Activated T-helper 1 cell treated with anti-CD3 and anti-CD28 coated beads, Interleukin-12 subunit alpha, Interleukin-12 subunit beta, Interleukin-2, Interleukin-4 antibody, amounts not matched to agents 30 ng/mL and 10 ng/mL and 1 ng/mL, durations not matched to agents 14 hours and 24 hours and 36 hours (primary cell): ENCODE measurements at places on chromosomes 16 and 17.

- H3K36me3 ChIP-seq = peaks cover 43% of the 10 kb centered on the region
- no peak overlapping the region for H3K4me3 ChIP-seq
- no peak for DNase-seq
These were observed 22.4 kb upstream of the LGALS9 start for GRCh38 chr17:27608328-27609230.

DNA sequence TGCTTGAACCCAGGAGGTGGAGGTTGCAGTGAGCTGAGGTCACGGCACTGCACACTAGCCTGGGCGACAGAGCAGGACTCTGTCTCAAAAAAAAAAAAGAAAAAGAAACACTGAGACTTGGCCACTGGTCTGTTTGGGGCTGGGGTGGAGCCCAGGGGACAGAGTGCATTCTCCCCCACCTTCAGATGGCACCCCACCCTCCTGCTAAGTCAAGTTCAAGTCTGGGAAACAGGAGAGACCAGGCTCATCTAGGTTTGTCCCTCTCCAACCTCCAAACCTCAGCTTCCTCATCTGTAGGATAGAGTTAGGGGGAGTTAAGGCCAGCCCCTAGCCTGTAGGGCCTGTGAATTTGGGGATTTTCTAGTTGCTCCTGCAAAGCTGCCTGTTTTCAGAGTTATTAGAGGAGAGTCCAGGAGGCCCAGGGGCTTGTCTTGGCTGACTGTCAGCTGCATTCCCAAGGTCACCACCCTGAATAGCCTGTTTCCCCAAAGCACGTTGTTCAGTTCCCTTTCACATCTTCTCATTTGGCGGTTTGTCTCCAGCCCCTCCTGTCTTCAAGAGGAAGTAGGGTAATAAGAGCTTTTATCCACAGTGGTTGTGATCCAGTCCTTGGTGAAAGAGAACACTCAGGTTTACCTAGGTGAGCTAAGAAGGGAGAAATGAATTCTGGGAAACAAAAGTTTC, 2.2 kb downstream of the MT3 start:
- H3K4me1 ChIP-seq = peaks cover 20% of the 10 kb centered on the region
- H3K27me3 ChIP-seq = peaks cover 39% of the 10 kb centered on the region
- H3K4me3 ChIP-seq = no peak overlapping the region

GRCh38 chr16:71754652-71755051, 30.2 kb upstream of the PHLPP2 start:
- H3K36me3 ChIP-seq = peaks cover 45% of the 10 kb centered on the region

GRCh38 chr17:36498560-36499300, 12.2 kb downstream of the ZNHIT3 start:
- no peak for DNase-seq
- no peak overlapping the region for H3K27ac ChIP-seq
- no peaks in the 10 kb centered on the region for H3K27me3 ChIP-seq
- H3K4me3 ChIP-seq = no peak overlapping the region
- H3K36me3 ChIP-seq = peaks cover 44% of the 10 kb centered on the region
- H3K4me1 ChIP-seq = peaks cover 6% of the 10 kb centered on the region

DNA sequence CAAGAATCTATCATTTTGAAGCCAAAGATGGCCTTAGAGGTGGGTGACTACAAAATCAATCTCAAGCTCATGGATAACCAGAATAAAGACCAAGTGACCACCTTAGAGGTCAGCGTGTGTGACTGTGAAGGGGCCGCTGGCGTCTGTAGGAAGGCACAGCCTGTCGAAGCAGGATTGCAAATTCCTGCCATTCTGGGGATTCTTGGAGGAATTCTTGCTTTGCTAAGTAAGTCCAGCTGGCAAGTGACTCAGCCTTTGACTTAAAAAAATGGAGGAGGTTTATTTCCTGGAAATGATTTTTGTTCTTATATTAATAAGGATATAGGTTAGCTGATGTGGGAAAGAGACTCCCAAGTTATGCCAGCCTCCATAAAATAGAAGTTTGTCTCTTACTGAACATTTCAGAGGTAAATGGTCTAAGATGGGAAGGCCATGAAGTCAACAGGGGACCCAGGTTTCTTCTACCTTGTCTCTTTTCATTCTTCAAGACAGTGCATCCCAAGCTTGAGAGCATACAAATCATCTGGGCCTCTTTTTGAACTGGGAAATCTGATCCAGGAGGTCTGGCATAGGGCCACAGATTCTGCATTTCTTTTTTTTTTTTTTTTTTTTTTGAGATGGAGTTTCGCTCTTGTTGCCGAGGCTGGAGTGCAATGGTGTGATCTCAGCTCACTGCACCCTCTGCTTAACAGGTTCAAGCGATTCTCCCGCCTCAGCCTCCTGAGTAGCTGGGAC, 19.8 kb upstream of the TANGO6 start:
- H3K4me1 ChIP-seq = no peaks in the 10 kb centered on the region
- H3K27ac ChIP-seq = no peak overlapping the region
- peaks cover 3% of the 10 kb centered on the region for H3K27me3 ChIP-seq
- H3K36me3 ChIP-seq = no peaks in the 10 kb centered on the region

DNA sequence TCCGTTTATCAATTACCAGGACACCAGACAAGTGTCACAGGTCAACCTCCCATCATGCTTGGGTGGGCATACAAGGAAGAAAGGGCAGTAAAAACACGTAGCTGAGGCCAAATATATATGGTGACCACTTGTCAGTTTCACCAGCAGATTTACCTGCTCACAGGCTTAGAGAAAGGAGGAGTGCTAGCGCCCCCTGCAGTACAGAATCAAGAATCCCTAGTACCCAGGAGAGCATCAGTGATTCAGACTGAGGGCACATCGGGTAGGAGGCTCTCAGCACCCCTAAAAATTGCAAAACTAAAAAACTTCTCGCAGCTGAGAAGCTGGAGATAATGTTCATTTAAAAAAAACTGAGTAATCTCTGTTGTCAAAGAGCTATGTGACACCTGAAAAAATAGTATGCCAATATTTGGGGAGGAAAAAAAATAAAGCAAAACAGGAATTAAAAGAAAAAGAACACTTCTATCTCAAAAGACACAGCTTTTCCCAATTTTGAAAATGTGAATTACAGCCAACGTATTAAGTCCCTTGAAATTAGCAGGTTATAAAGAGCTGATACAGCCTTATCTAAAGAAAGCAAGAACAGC, 21.2 kb upstream of the MON1B start:
- DNase-seq = no peak
- H3K27me3 ChIP-seq = peaks cover 10% of the 10 kb centered on the region
- no peaks in the 10 kb centered on the region for H3K4me1 ChIP-seq
- H3K4me3 ChIP-seq = no peak overlapping the region
- no peaks in the 10 kb centered on the region for H3K36me3 ChIP-seq

DNA sequence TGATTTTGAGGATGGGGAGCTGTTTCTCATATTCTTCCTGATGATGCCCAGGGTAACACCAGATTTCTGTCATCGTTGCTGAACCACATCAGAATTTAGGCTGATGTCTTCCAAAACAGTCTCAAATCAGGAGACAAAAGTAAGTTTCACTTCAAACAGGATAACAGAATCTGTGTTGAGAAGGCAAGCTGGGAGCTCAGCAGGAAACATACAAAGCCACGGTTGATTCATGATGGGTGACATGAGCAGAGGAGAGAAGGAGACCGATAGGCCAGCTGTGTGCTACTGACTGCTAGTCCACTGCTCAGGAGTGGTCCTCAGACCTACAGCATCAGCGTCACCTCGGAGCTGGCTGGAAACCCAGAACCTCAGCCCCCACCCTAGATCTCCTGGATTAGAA, 62.9 kb upstream of the RCVRN start:
- no peaks in the 10 kb centered on the region for H3K27me3 ChIP-seq
- H3K27ac ChIP-seq = no peak overlapping the region
- H3K4me1 ChIP-seq = no peaks in the 10 kb centered on the region
- no peak for DNase-seq
- H3K4me3 ChIP-seq = no peak overlapping the region

GRCh38 chr17:4709794-4710692, at the start of gene ARRB2:
TSS of gene ARRB2 (plus strand) at chr17:4710632. CDS start at chr17:4710722, 90 bp downstream.
- peak within 1 kb of the TSS; percentile 98 for H3K4me3 ChIP-seq
- no peaks in the 10 kb centered on the region for H3K27me3 ChIP-seq
- H3K36me3 ChIP-seq = peaks cover 11% of the 10 kb centered on the region
- DNase-seq = peak; percentile 99

DNA sequence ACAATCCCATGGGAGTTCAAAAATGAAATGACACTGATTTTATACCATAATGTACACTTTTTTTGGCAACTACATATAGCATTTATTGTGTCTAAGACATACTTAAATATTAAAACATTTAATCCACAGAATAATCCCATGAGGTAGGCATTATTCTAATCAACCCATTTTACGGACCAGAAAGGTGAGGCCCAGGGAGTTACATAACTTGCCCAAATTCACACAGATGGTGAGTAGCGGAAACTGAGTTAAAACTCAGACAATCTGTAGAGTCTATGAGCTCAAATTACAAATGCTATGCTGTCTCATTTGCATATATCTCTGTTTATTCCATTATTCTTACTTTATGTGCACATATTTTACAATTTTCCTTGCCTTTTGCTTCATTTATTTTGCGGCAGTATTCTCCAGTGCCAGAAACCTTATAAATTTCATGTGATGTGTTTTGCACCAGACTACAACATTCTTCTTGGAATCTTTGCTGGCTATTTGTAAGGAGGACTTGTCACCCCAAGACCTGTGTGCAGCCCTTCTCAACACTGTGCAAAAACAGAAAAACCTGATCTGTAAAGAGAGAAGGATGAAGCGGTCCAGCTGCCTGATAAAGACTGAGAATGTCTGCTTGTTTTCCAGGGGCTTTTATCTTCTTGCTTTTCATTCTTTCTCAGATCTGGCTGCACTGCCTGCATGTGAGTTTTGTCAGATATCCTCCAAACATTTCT, 2.3 kb upstream of the ABCA9 start:
- DNase-seq = no peak
- H3K4me3 ChIP-seq = no peak overlapping the region
- H3K27me3 ChIP-seq = peaks cover 10% of the 10 kb centered on the region
- no peaks in the 10 kb centered on the region for H3K36me3 ChIP-seq

DNA sequence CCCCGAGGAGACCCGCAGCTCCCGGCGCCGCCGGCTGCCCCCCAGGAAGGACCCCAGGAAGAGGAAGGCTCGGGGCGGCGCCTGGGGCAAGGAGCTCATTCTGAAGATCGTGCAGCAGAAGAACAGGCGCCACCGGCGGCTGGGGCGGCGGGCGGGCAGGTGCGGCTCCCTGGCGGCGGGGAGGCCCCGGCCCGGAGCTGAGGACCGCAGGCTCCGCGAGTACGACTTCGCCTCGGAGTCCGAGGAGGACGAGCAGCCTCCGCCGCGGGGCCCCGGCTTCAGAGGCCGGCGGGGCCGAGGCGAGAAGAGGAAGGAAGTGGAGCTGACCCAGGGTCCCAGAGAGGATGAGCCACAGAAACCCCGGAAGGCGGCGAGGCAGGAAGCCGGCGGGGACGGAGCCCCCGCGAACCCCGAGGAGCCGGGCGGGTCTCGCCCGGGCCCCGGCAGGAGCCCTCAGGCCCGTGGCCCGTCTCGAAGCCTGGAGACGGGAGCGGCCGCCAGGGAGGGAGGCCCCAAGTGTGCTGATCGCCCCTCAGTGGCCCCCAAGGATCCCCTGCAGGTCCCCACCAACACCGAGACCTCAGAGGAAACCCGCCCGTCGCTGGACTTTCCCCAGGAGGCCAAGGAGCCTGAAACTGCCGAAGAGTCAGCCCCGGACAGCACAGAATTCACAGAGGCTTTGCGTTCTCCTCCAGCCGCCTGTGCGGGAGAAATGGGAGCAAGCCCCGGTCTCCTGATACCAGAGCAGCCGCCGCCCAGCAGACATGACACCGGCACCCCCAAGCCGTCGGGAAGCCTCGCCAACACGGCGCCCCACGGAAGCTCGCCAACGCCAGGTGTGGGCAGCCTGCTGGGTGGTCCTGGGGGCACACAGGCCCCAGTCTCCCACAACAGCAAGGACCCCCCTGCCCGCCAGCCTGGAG, 22.3 kb upstream of the ZFPM1 start:
- H3K36me3 ChIP-seq = no peaks in the 10 kb centered on the region
- H3K4me1 ChIP-seq = no peaks in the 10 kb centered on the region
- H3K4me3 ChIP-seq = peak overlapping the region; percentile 62
- H3K27me3 ChIP-seq = peaks cover 10% of the 10 kb centered on the region
- no peak overlapping the region for H3K27ac ChIP-seq

- peaks cover 15% of the 10 kb centered on the region for H3K36me3 ChIP-seq
- H3K4me3 ChIP-seq = no peak overlapping the region
- no peaks in the 10 kb centered on the region for H3K4me1 ChIP-seq
- no peak for DNase-seq
These were observed 45.4 kb downstream of the BRCA1 start for GRCh38 chr17:43079641-43080302.

- H3K27me3 ChIP-seq = peaks cover 12% of the 10 kb centered on the region
- no peak overlapping the region for H3K27ac ChIP-seq
- no peak overlapping the region for H3K4me3 ChIP-seq
- DNase-seq = no peak
- no peaks in the 10 kb centered on the region for H3K36me3 ChIP-seq
These were observed 38.2 kb upstream of the NUDT7 start for GRCh38 chr16:77684181-77684526.

- peak; percentile 84 for DNase-seq
- H3K27me3 ChIP-seq = no peaks in the 10 kb centered on the region
- peak overlapping the region; percentile 75 for H3K4me3 ChIP-seq
- peak overlapping the region; percentile 97 for H3K27ac ChIP-seq
- peaks cover 37% of the 10 kb centered on the region for H3K36me3 ChIP-seq
These were observed 22.6 kb downstream of the NDE1 start for GRCh38 chr16:15672514-15673167.

- H3K27me3 ChIP-seq = no peaks in the 10 kb centered on the region
- no peak for DNase-seq
- no peak overlapping the region for H3K4me3 ChIP-seq
- H3K27ac ChIP-seq = no peak overlapping the region
These were observed 154.4 kb downstream of the TANC2 start for GRCh38 chr17:63120406-63120805.

- peaks cover 3% of the 10 kb centered on the region for H3K27me3 ChIP-seq
- no peaks in the 10 kb centered on the region for H3K4me1 ChIP-seq
- no peak overlapping the region for H3K4me3 ChIP-seq
- DNase-seq = no peak
- no peak overlapping the region for H3K27ac ChIP-seq
- no peaks in the 10 kb centered on the region for H3K36me3 ChIP-seq
These were observed 120.2 kb downstream of the RAP1GAP2 start for GRCh38 chr17:2916461-2916860.

- peaks cover 21% of the 10 kb centered on the region for H3K4me1 ChIP-seq
- no peak for DNase-seq
- H3K27ac ChIP-seq = no peak overlapping the region
- no peaks in the 10 kb centered on the region for H3K27me3 ChIP-seq
These were observed 6.1 kb downstream of the ATMIN start for GRCh38 chr16:81041696-81042095.
